Activated T-cell treated with anti-CD3 and anti-CD28 coated beads for 4 hours (primary cell): ENCODE measurements at places on chromosomes 4 and X.

GRCh38 chr4:180999217-180999616, 1244.0 kb upstream of the TENM3 start:
- no peak for DNase-seq

- no peak for DNase-seq
Measured at GRCh38 chr4:141853091-141853764, 216.8 kb downstream of the IL15 start.

DNA sequence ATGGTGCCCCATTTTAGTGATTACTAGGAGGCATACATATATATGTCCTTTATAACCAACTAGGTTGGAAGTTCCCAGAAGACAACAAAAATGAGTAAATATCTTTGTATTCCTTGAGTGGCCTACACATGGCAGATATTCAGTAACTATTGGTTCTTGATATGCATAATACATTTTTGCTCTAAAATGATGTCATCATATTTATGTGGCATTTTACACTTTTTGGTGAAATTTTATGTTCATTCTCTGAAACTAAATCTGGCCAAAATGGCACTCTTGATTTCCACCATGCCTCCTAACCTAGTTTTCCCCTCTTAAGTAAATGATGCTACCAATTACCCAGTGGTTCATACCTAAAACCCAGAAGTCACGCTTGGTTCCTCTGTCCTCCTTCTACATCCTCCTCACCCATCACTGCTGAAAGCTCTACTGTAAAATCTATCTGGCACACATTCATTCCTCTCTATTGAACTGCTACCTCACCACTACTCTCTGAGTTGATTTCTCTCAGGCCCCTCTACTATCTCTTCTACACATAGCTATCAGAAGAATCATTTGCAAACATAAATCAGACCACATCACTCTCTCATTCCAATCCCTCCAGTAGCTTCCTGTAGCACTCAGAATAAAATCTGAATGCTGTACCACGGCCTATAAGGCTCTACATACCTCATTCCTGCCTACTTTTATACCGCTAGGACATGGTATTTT, 13.4 kb downstream of the SLC10A7 start:
- no peak for DNase-seq

DNA sequence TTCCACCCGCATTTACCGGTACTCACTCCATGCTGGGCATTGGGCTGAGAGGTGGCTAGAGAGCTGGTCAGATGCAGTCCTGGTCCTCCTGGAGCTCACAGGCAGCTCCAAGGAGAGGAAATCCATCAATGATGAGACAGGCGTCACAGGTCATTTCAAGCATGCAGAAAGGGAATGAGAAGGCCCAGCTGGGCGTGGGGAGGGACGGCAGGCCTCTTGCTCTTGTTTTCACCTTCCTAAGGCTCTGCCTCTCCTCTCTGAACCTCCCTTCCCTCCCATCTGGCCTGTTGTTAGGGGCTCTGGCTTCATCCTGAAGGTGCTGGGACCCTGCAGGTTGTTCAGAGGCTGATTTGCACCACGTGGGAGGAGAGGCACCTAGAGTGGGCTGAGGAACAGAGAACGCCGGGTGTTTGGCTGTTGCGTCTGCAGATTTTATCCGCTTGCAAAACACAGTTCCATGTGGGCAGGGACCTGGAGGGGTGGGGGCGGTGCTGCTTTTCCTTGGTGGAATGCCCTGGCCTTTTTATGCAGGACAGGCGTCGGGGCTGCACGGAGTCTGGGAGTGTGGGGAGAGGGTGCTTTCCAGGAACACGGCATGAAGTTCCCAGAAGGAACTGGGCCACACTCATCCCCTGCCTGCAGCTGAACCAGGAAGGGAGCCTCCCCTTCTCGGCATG, 81.5 kb upstream of the PSAPL1 start:
- no peak for DNase-seq

GRCh38 chr4:1869530-1870327, 1.5 kb upstream of the NSD2 start:
- DNase-seq = no peak

DNA sequence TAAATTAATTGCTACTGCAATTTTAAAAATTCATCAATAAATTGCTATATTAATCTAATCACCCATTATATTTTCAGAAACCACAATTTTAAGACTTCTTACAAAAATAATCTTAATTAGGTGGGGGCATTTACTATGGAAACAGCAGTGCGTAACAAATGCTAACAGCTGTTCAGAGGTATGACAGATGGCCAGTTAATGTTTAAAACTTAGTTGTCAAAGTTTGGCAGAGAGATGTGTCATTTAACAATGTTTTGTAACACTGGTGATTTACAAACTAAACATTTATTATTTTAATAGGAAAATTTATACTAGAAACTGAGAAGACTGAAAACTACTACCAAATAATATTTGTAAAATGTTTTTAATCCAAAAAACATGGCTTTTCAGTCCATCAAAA, 85.2 kb upstream of the GPR34 start:
- DNase-seq = no peak

- no peak for DNase-seq
Measured at GRCh38 chr4:113834298-113834697, 72.8 kb upstream of the CAMK2D start.

DNA sequence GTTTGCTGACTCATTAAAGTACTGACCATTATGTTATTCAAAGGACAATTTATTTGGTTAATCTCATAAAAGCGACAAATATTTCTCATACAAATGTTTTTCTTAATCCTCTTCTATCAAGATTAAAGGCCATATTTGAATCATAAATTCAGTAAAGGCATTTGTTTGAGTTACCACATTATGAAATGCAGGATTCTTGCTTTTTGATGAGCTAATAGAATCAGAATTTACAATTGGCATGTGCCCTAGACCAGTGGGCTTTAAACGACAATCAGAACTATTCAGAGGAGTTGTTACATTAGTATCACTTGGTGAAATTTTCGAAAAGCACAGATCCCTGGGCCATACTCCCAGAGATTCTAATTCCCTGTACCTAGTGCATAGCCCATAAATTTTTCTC, 55.3 kb downstream of the KLHL4 start:
- no peak for DNase-seq
